Stimulated activated memory B cell treated with anti-CD40 and anti-IgM and Interleukin-4, amounts not matched to agents 10 μg/mL and 1 μg/mL and 100 μg/mL, for 72 hours (primary cell): ENCODE measurements at places on chromosomes 7 and 10.

- no peak for ATAC-seq
Observed at GRCh38 chr10:5532618-5533097, 7.9 kb downstream of the CALML3 start.

- ATAC-seq: no peak
Observed at GRCh38 chr7:1900847-1901246, 230.8 kb downstream of the ELFN1 start.

GRCh38 chr10:104197364-104197763 lies 34.8 kb downstream of the CFAP43 start:
- no peak for ATAC-seq

GRCh38 chr10:91590904-91591796 lies 41.7 kb downstream of the PPP1R3C start:
- no peak for ATAC-seq

- ATAC-seq: no peak
Observed at GRCh38 chr10:3977761-3978160, 192.8 kb upstream of the KLF6 start.
